ENCODE measurements at places on chromosomes 16 and 17.

GRCh38 chr17:40122999-40123810 is 1.4 kb downstream of the MSL1 start:
- DNase-seq = no peak

- no peak for DNase-seq
Observed at GRCh38 chr17:67126983-67127382, 82.6 kb downstream of the CACNG1 start.

- DNase-seq = no peak
Observed at GRCh38 chr17:43800736-43801135, 20.5 kb downstream of the CFAP97D1 start.

- DNase-seq = peak; percentile 29
Observed at GRCh38 chr17:72764632-72765041, 327.9 kb downstream of the SLC39A11 start.

DNA sequence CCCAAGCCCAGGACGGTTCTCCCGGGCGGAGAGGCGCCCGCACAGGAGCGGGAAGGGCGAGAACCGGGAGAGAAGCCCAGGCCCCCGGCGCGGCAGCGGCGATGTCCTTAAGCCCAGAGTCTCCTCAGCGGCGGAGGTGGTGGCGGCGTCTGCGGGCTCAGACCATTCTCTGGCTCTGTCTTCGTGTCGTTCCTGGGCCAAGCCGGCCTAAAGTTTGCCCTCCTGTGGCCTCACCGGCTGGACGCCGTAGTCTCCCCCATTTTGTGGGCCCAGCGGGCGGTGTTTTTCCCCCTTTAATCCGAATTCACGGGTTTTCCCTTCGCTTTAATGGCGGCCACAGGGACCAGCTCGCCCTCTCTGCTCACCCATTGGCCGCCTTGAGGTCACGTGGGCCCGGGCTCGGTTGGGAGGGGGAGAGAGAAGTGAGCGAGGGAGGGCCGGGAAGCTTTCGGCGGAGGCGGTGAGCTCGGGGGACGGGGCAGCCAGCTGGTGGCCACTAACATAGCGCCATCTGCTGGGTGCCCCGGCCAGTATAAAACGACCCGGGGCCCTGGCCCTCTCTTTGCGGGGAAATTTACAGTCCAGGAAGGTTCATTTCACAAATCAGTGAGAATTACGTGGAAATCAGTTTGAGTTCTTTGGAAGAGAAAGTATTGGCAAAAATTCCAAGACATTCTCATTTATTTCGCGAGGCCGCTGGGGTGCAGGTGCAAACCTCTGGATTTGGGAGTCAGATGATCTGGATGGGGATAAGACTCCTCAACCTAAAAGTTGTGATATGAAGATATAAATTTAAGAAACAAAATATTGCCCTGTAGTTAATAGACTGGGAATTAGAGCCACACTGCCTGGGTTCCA is 762 bp upstream of the MED13 start:
- peak; percentile 87 for DNase-seq

DNA sequence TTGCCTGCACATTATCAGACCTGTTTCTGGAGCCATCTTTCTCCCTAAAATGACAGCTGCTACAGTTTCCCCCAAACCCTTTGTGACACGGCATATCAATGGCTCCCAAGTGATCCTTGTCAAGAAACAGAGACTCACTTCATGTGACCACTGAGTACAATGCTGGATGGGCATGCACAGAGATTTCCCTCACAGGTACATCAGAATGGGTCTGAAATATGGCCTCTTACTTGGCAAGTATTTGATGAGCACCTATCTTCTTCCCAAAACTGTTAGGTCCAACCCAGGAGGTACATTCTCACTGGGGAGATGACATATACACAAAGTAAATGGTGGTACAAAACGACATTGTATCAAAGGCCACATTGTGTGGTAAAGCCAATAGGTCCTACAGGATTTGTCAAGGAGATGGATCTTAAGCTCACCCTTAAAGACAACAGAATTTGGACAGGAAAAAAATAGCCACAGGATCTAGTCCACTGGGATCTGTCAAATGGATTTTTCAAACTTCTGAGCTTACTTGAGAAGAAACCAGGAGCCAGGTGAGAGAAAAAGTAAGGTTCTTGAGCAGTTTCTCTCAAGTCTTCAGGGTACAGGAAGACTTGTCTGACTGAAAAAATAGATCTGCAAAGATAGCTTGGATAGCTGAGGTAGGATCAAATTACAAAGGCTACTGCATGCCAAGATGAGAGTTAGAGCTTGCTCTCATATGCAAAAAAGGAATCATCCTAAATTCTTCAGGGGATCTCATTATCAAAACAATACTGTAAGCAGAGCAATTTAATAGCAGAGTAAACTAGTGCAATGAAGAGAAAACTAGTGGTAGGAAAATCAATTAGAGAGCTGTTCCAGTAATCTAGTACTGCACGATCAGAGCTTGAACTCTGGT is 28.8 kb downstream of the RNF43 start:
- no peak for DNase-seq

DNA sequence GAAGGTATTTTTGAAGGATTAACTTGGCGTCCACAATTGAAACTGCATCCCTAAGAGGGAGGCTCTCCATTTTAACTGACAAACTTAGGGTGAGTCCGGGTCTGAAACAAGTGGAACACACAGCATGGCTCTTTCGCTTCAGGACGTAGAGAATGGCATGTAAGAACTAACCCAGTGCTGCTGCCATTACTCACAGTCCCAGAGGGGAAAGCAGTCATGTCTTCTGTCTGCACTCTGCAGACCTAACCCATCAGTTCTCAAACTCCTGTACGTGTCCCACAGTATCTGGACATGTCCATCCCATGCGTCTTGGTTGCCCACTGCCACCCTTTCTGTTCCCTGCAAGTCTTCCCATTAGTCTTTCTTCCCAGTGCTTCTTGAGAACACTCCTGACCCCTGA is 563 bp downstream of the ST6GALNAC1 start:
- DNase-seq = peak; percentile 67

DNA sequence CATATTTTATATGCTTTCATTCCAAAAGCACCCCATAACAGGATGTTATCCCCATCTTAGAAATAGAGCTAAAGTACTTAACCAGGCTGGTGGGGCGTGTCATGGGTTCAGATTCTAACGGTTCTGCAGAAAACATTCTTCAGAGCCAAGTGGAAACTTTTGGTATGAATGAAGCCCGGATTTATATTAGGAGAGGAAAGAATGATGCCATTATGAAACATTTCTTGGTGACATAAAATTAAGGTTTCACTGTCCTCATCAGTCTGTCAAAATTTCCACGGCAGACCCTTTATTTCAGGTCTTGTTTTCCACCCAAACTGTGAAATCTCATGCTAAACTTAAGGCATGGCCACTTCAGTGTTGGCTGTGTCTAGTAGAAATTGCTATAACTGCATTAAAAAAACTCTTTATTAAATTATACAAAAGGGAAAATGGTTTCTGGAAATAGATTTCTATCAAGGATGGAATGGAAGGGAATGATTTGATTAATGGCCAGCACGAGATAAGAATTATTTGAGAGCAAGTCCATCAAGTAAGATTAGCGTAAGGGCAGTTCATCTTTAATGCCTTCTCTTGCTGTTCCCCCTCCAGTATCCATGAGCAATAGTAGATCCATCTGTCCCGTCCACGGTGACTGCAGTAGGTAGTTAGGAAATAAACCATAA is 11.7 kb downstream of the PRKCA start:
- DNase-seq = no peak

DNA sequence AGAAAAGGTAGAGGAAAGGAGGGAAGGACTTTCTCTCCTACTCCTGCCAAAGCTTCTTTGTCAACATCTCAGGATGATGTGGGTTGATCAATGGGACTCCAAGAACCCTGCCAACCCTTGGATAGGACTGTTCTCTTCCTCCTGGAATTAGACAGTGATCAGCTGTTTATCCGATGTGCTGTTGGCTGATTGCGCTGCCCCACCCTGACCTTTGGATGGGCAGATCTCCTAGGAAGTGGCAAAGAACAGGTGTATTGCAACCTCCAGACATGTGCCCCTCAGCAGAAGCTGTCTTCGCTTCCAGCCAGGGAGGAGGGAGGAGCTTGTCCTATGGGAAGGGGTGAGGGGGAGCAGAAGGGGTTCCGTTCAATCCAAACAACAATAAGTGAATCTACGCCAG is 30.5 kb downstream of the SLC5A11 start:
- DNase-seq = no peak

GRCh38 chr16:89200124-89200849 is at the start of gene SLC22A31:
Gene SLC22A31, minus strand, starts transcription at chr16:89200537. Its CDS starts 36 bp downstream, at chr16:89200501.
- no peak for DNase-seq

GRCh38 chr17:47735536-47736011 is 2.5 kb downstream of the TBX21 start:
- DNase-seq = no peak

DNA sequence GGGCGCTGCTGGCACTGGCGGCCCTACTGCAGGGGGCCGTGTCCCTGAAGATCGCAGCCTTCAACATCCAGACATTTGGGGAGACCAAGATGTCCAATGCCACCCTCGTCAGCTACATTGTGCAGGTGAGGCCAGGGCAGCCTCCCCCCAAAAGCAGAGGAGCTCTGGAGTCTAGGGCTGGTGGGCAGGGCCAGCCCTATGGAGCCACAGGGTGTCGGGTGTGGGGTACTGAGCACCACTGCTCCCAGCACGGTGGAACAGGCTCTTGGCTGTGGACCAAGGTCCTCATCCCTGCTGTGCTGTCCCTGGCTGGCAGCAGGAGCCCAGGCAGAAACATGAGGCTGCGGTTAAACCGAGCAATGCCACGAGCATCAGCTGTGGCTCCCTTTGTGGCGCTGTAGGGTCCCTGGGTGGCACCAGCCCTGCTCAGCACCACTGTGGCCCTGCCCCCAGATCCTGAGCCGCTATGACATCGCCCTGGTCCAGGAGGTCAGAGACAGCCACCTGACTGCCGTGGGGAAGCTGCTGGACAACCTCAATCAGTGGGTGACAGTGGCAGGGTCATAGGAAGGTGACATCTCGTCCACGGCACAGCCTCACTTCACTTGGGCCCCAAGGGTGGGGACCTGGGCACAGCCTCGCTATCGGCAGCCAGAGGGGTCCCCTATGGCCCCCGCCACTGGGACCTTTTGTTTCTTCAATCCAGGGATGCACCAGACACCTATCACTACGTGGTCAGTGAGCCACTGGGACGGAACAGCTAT is 1.1 kb downstream of the DNASE1 start:
- DNase-seq = no peak

- DNase-seq = peak; percentile 85
Observed at GRCh38 chr17:50534222-50534978, 1.9 kb downstream of the EPN3 start.

DNA sequence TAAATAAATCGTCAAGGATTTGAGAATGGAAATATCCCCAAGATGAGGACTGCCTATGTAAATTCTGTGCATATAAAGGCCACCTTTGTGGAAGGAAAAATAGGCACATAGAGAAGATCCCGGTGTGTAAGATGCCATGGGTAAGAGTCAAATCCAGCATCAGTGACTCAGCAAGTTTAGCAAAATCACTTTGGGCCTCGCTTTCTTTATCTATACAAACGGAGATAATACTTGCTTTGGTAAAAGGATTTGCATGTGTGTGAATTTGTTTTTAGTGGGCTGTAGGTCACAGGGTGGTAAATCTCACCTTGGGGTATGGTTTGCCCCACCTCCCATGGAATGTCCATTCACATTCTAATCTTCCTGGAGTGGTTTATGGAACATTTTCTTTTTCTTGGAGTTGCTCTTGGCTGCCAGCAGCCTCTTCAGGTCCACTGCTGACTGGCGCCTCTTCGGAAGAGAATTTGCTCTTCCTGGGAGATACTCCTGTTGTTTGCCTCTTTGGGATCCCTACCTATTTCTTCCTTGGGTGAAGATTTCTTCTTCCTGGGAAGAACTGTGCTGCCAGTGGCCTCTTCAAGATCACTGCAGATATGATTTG is 587.6 kb downstream of the CDH11 start:
- DNase-seq = no peak

DNA sequence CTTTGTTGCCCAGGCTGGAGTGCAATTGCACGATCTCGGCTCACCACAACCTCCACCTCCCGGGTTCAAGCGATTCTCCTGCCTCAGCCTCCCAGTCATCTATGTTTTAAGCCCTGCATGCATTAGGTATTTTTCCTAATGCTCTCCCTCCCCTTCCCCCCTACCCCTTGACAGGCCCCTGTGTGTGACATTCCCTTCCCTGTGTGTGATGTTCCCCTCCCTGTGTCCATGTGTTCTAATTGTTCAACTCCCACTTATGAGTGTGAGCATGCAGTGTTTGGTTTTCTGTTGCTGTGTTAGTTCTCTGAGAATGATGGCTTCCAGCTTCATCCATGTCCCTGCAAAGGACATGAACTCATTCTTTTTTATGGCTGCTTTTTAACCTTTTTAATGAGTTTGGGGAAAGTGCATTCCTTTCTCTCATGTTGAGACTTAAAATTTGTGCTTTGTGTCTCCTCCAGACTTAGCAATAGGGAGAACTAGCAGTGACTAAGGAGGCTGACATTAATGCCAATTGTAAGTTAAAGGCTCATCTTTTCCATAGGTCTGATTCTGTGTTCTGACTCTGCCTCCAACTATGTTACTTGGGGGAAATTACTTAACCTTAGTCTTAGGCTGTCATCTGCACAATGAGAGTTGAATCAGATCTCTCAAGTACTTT is 17.7 kb upstream of the PHAF1 start:
- DNase-seq = no peak

GRCh38 chr17:30345089-30345433 is 11.2 kb upstream of the TMIGD1 start:
- DNase-seq = no peak

DNA sequence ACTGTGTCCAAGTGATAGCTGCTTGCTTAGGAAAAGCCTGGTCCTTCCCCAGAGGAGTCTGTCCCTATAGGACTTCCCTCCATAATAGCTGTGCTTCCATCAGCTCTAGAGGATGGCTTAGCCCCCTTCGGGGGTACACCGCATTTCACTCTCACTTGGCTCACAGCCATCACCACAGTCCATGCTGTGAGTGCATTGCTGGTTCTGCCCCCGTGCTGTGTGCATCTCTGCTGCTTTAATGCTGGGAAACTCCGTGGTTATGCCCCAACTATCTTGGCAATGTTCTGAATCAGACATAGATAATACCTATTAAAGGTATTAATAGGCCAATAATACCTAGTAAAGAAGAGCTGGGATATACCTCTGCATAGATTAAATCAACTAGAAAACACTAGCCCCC is 58.3 kb downstream of the SIAH1 start:
- no peak for DNase-seq

GRCh38 chr17:43572368-43572980 is 26.3 kb upstream of the ETV4 start:
- no peak for DNase-seq
